Iris pigment epithelial cell (primary cell): ENCODE measurements at places on chromosomes 6 and 20.

DNA sequence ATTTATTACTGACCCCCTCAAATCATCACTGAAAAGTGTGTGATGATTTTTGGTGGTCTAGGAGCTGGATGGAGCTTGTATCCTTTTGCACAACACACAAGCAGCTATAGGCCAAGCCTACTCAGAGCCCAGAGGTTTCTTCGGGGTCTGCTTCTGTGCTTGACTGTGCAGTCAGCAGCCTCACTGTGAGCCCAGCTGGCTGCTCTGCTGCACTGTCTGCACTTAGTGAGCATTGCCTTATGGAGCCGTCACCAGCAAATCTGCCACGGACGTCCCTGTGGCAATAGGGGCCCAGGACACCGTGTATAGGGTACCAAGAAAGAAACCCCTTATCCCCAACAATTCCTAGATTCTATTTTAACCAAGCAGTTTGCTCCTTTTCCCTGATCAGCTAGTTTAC, 38.6 kb upstream of the GMPR start:
- no peak for DNase-seq

GRCh38 chr20:63861981-63862901, 943 bp downstream of the ABHD16B start:
- DNase-seq, result no peak

- no peak for DNase-seq
Measured at GRCh38 chr6:44169886-44170570, 11.4 kb downstream of the CAPN11 start.

- DNase-seq, result no peak
Measured at GRCh38 chr6:147430811-147431210, 77.7 kb upstream of the SAMD5 start.

DNA sequence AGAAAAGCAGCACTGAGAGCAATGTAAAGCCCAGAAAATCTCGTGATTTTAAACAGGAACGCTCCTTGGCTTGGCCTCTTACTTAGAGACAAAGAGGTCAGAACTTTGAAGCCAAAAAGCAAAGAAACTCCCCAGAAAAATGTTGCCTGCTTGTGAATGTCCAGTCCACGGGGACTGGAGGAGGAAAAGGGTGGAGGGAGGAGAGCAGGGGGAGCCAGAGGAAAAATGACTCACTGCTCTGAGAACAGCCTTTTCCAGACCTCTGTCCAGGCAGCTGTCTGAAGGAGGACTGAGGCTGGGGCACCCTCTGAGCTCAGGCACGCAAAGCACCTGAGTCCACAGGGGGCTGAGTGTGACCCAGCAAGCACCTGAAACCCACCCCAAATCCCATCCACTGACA, 64.7 kb downstream of the TRAM2 start:
- peak; percentile 94 for DNase-seq

GRCh38 chr20:63903796-63904561, 9.1 kb downstream of the DNAJC5 start:
- DNase-seq, result no peak

- no peak for DNase-seq
Measured at GRCh38 chr6:156905801-156906200, 128.6 kb downstream of the ARID1B start.

GRCh38 chr20:57630061-57630460, 9.8 kb upstream of the ZBP1 start:
- DNase-seq, result no peak

DNA sequence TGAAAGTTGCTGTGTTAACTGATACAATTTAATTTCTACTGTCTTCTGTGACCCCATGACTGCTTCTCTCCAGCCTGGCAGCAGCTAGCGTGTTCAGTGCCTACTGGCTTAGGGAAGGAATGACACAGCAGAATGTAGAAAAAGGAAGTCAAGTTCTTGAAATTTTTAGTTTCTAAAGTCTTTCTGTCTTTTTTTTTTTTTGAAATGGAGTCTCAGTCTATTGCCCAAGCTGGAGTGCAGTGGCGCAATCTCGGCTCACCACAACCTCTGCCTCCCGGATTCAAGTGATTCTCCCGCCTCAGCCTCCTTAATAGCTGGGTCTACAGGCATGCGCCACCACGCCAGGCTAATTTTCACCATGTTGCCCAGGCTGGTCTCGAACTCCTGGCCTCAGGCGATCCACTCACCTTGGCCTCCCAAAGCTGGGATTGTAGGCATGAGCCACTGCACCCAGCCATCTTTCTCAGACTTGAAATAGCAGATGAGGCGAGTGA, 39.3 kb downstream of the PCNA start:
- peak; percentile 78 for DNase-seq

GRCh38 chr6:111478749-111479148, 4.3 kb downstream of the REV3L start:
- peak; percentile 76 for DNase-seq

- no peak for DNase-seq
Measured at GRCh38 chr20:12535316-12535715, 473.5 kb upstream of the SPTLC3 start.

- no peak for DNase-seq
Measured at GRCh38 chr6:139640921-139641320, 266.5 kb upstream of the CITED2 start.

DNA sequence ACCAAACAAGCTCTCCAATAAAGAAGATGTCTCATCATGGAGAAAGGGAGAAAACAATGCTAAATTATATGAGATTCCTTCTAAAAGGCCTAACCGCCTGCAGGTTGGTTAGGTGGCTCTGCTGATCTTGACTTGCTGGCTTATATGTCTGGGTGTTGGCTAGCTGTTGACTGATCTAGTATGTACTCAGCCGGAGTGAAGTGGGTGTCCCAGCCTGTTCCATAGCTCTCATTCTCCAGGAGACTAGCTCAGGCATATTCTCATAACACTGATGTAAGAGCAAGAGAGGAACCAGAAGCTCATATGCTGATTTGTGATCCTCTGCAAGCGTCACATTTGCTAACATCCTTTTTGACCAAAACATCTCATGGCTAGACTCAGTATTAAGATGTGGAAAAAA, 473.0 kb downstream of the BMP2 start:
- DNase-seq, result no peak

DNA sequence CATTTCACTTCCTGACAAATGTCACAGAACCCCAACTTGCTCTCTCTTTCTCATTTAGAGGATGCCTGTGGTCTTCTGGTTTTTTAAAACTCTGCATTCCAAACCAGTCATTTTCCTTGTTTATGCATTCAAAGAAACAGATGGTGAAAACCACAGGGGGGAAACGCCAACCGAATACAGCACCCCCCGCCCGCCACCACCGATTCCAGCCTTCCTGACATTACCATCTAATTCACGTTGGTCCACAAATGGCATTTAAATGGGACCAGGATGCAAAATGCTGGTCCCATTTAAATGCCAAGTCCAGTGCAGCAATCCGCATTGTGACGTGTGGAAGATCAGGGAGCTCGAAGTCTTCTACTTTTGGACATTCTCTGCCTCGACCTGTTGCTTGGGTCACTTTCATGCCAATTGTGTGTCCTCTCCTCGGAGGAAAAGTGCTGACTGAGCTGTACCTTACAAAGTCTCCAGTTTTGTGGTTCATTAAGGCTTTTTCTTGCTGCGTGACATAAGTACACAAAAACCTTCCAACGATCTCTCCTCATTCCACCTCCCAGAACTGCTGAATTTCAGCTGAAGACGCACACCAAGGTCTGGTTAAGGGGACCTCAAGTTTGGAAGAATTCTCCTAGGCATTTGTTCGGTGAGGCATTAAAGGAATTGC, 35.8 kb downstream of the NEDD9 start:
- peak; percentile 89 for DNase-seq

DNA sequence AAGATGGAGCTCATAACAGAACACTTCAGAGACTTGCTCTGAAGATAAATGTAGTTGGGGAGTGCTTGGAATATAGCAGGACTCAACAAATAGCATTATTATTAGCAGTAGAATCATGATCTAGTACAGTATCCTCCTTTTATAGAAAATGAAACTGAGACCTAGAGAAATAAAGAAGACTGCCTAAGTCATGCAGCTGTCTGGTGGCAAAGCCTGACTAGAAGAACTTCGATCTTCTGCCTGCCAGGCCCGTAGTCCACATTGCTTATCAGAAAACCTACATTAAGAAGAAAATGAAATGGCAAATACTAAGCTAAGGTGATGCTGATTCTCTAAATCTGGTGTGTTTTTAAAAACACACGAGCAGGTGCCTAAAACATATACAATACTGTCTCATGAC, 46.4 kb upstream of the DST start:
- DNase-seq, result no peak

GRCh38 chr20:17365831-17366230, 139.0 kb downstream of the PCSK2 start:
- DNase-seq, result no peak

DNA sequence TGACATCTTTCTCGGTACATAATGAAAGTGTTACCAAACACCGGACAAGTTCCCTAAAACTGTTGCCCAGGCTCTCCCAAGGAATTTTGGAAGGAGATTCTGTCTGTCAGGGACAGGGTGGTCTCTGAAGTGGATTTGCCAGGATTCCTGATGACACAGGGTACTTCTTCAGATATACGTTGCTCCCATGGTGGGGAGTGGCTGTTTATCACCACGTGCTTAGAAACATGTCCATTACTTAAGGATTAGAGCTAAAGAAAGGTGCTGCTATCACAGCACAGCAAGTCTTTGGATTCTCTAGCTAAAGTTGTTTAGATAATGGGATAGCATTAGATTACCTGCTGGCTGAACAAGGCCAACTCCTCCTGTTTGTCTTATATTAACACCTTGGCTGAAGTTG, 6.3 kb downstream of the SPINT3 start:
- DNase-seq, result no peak

GRCh38 chr20:52899041-52899608, 73.0 kb upstream of the TSHZ2 start:
- DNase-seq, result no peak

DNA sequence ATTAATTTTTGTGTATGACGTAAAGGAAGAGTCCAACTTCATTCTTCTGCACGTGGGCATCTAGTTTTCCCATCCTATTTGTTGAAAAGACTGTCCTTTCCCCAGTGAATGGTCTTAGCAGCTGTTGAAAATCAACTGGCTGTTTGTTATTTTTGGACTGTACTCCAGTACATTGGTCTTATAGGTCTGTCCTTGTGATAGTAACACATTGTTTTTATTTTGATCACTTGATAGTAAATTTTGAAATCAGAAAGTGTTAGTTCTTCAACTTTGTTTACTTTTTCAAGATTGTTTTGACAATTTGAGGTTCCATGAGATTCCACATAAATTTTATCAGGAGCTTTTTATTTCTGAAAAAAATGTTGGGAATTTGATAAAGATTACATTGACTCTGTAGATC, 280.2 kb upstream of the FOXQ1 start:
- peak; percentile 12 for DNase-seq

DNA sequence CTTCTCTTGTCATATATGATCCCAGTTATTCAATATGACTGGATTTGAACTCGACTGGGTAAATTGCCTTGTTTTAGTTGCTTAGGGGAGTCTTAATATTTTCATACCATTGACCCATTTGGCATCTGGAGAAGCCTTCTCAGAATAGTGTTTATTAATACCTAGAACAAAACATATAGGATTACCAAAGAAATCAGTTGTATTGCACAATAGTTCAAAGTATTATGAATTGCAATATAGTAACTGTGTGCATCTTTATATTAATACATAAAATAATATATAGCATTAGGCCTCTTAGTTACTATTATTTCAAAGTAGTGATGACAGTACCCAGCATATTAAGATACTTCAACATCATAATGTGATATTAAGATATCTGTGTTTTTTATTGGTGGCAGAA, 177.8 kb downstream of the PLCB4 start:
- no peak for DNase-seq

- no peak for DNase-seq
Measured at GRCh38 chr6:167092672-167093339, 30.1 kb upstream of the CCR6 start.

GRCh38 chr20:8094415-8094818, 37.6 kb upstream of the PLCB1 start:
- peak; percentile 84 for DNase-seq

DNA sequence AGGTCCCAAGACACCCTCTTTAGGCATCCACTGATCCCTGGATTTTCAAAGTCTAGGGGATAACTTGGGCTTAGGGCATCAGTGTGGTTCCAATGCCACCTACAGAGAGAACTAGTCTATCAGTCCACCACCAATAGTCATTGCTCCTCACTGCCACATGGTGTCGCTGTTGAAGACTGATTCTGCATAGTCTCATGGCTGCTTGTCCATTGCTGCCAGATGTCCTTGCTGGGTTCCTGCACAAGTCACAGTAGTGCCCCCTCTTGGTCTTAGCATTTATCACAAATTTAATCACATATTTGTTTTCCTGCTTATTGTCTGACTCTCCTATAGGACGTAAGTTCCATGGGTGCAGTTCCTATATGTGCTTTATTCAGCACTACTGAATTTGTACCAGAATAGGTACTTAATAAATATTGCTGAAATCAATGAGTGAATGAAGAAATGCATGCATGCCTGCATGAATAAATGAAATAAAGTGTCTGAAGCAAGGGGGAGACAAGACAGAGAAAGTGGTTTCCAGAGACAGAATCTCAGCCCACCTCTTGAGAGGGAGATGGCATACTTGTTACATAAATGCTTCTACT, 45.9 kb upstream of the RALY start:
- DNase-seq, result peak; percentile 18

GRCh38 chr6:114080891-114081510, 110.1 kb upstream of the HDAC2 start:
- DNase-seq, result no peak

DNA sequence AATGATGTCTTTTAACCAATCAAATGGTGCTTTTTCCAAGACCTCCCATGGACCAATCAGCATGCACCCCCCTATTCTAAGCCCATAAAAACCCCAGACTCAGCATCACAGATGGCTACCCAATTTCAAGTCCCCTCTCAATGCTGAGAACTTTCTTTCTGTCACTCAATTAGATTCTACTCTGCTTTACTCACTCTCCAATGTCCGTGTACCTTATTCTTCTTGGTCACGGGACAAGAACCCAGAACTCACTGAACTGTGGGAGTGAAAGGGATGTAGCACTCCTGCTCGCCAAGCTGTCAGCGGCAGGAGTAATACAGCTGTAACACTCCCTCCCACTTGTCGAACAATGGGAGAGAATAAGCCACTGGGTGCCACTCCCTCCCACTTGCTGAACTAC, 20.8 kb upstream of the MAP7 start:
- DNase-seq, result no peak

GRCh38 chr6:5497896-5498578, 236.7 kb downstream of the FARS2 start:
- peak; percentile 96 for DNase-seq

- no peak for DNase-seq
Measured at GRCh38 chr6:168181876-168182275, 102.9 kb upstream of the FRMD1 start.
